ENCODE measurements at places on chromosomes 1 and 21.

GRCh38 chr1:16459352-16459925 lies 18.9 kb downstream of the NECAP2 start:
- no peak for DNase-seq

GRCh38 chr1:115118611-115119010 lies 29.3 kb upstream of the TSPAN2 start:
- DNase-seq, result no peak

- no peak for DNase-seq
Measured at GRCh38 chr1:83693427-83694126, 305.4 kb downstream of the TTLL7 start.

GRCh38 chr1:26078286-26079177 lies 11.1 kb upstream of the TRIM63 start:
- no peak for DNase-seq

DNA sequence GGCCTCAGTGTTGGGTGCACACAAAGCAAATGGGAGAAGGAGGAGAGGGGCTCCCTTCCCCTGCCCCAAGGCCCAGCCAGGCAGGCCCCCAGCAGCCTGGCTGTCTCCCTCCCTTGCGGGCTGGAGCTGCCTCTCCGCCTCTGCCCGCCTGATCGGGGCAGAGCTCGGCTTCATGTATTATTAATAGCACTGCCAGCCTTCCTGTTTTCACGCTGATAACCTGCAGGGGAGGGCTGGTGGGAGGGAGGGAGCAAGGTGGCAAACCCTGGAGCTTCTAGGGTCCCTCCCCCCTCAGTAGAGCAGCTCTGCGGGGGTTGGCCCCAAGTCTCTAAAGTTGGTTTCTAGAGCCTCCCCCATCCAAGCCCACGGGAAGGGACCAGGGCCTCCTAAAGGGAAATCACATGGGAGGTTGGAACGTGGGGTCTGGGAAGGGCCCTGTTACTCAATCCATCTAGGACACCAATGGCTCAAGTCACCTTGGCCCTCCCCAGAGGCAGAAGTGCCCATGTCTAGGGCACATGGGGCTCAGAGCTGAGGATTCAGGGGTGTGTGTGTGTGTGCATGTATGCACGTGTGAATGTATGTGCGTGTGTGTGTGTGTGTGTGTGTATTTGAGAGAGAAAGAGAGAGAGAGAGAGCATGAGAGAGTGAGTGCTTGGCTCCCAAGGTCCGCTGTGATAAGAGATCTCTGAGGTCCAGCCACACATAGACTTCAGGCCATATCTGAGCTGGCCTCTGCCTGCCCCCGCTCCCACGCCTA lies 21.8 kb upstream of the POU3F1 start:
- DNase-seq, result no peak

GRCh38 chr1:180366371-180367068 lies 135.9 kb downstream of the ACBD6 start:
- no peak for DNase-seq

GRCh38 chr1:40649592-40649930 lies 15.9 kb downstream of the RIMS3 start:
- no peak for DNase-seq

GRCh38 chr1:97791251-97791650 lies 129.6 kb downstream of the DPYD start:
- no peak for DNase-seq

DNA sequence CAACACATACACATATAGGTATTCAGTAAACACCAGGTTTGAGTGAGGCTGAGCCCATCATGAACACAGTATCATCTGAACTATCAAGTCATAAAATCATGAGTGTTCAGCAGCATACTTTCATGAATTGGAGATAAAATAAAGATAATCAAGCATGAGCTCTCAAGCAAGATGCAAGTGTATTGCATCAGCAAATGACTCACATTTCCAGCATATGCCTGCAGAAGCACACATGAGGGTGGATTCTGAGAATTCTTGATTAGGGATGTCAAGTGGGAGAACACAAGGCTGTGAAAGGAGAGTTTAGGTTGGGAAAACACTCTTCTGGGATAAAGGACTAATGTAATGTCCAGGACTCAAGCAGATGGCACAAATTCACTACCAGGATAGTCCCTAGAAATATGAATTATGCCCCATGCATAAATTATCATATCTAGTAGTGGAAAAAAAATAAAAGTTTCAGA lies 299.2 kb downstream of the SRGAP2C start:
- DNase-seq, result no peak

DNA sequence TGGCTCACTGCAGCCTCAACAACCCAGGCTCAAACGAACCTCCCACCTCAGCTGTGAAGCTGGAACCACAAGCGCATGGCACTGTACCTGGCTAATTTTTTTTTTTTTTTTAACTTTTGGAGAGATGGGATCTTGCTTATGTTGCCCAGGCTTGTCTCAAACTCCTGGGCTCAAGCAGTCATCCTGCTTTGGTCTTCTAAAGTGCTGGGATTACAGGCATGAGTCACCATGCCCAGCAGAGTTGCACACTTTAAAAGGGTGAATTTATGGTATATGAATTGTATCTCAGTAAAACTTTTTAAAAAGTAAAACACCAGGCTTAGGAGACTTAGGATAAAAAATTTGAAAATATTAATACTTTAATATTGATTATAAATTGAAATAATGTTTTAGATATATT lies 99.1 kb downstream of the CLEC20A start:
- no peak for DNase-seq

DNA sequence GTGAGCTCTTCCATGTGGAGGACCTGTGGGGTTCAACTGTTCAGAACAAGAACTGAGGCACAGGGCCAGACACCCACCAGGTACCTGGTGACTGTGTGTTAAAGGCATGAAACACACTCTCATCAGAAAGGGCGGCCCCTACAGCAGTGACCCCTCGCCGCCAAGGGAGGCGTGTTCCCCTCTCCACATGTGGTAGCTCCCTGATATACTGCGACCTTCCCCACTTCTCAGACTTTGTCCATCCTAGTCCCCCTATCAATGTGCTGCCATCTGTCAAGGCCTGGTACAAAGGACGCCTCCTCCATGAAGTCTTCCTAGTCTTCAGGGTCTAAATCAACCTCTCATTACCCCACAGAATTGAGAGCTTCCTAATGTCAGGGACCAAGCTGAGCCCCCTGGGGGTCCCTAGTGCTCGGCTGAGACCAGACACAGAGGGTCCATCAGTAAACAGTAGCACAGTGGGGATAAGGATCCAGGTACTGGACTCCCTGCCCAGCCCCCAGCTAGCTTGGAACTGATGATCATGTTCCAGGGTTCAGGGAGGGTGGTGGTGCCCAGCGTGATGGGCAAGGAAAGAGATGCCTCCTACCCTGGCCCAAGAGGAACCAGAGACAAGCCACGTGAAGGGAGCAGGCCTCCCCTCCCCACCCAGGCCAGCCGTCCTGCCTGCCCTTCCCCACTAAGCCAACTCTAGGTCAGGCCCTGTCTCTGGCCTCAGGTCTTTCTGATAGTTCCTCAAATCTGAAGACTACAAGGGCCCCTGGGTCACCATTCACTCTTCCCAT lies 10.3 kb downstream of the SDC3 start:
- DNase-seq, result no peak

- DNase-seq, result no peak
Measured at GRCh38 chr1:37951041-37951782, 4.4 kb upstream of the INPP5B start.

DNA sequence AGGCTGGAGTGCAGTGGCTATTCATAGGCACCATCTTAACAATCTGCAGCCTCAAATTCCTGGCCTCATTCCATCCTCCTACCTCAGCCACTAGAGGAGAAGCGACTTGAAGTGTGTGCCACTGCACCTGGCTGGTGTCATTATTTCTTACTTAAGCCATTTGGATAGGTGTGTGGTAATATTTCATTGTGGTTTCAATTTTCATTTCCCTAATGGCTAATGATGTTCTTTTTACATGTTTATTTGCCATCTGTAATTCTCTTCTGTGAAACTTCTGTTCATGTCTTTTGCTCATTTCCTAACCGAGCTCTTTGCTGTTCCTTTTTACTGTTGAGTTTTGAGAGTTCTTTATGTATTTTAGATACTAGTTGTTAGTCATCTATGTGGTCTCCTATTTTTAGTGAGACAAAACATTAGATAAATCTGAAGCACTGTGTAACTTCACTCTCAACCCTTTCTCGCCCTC lies 66.8 kb downstream of the SLC27A3 start:
- DNase-seq, result no peak

DNA sequence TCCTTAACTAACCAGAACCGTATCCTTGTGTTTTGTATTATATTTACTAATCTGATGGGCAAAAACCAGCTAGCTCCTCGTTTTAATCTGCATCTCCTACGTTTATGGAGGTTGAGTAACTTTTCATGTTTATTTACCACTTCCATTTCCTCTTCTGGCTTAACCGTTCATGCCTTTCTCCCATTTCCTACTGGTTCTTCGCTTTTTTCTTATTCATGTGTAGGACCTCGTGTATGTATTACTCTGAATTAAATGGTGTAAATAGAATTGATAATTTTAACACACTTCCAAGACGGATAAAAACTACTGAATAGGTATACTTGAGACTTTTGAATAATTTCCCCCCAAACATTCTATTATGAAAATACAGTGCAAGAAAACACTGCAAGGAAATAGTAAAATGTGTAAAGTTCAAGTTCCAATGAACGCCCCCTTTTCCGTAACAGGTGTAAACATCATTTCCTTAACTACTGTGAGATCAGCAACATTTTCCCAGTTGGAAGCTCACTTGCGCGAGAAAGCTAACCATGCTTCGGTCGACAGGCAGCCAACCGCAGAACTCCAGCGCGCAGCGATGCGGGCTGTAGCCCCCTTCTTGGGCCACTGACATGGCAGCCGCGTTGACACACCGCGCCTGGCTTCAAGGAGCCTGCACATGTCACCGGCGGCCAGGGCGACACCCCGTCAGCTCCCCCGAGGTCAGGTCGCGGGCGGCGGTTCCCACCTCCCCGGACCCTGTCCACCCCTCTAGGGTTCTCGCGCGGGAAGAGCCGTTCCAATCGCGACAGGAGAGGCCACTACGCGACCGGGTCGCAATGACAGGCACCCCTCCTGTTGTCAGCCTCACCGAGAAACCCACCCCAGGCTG lies 816 bp downstream of the EDEM3 start:
- no peak for DNase-seq

DNA sequence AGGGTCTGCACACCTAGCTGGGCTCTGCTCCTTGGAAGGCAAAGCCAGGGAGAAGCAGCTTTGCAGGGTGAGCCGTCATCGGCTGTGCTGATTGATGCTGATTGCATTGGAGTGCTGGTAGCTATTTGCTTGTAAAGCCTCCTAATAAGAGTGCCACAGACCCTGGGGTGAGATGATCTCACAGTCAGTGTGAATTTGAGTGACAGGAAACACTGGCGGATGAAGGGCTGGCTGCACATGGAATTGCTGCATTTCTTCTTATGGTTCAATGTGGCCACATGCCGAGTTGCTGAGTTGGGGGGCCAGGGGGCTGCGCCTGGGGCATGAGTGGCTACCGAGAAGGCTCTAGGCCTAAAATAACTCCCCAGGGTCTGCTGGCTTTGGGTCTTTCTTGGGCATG lies 138.2 kb upstream of the CACNA1E start:
- no peak for DNase-seq

DNA sequence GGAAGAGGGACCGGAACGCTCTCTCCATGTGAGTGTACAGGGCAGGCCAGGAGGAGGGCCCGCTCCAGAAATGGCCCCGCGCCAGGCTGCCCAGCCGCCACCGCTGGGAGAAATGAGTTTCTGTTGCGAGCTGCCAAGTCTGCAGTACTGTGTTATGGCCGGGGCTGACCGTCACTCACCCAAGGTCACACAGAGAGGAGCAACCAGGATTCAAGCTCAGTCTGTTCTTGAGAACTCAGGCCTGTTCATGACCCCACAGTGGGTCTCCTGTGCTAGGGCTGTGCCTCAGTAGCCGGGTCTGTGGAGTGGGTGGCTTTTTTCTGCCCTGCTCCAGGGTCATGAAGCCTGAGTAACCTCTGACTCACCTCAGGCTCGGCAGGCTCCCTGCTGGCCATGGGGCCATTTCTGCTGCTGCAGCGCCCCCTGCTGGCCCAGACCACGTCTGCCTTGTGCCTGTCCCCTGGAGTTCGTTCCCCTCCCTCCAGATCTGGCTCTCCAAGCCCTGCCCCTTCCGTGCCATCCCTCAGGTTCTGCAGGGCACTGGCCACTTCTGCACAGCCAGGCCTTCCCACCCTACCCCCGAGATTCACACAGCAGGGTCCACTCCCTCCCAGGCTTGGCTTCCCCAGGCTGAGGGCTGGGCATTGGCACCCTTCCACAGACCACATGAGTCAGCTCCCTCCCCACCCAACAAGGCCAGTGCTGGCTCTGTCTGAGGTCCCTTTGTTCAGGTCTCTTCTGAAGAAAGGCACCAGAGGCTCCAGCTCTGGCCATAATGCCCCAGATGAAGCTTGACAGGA lies 51.8 kb downstream of the EDN2 start:
- DNase-seq, result peak; percentile 94

- DNase-seq, result no peak
Measured at GRCh38 chr1:63746129-63746864, 27.5 kb upstream of the ROR1 start.

- no peak for DNase-seq
Measured at GRCh38 chr1:197909384-197909783, 7.0 kb downstream of the C1orf53 start.

- DNase-seq, result no peak
Measured at GRCh38 chr1:8910914-8911313, 32.4 kb upstream of the ENO1 start.

- DNase-seq, result peak; percentile 23
Measured at GRCh38 chr1:178536844-178537371, 24.0 kb downstream of the TEX35 start.

GRCh38 chr1:89739013-89739843 lies 81.6 kb upstream of the LRRC8D start:
- no peak for DNase-seq

- DNase-seq, result no peak
Measured at GRCh38 chr1:3799976-3800685, 3.8 kb upstream of the LRRC47 start.

DNA sequence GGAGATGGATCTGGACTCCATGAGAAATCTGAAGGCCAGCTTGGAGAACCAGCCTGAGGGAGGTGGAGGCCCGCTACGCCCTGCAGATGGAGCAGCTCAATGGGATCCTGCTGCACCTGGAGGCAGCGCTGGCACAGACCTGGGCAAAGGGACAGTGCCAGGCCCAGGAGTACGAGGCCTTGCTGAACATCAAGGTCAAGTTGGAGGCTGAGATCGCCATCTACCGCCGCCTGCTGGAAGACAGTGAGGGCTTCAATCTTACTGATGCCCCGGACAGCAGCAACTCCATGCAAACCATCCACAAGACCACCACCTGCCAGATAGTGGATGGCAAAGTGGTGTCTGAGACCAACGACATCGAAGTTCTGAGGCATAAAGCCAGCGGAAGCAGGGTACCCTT lies 601.5 kb upstream of the ZP4 start:
- no peak for DNase-seq

- DNase-seq, result no peak
Measured at GRCh38 chr21:35628316-35628715, 432.0 kb downstream of the SETD4 start.

Data from C1 segment of cervical spinal cord (tissue), 14 donors.